ENCODE measurements at places on chromosomes 7 and 10. TPM values are rescaled to one million over a fixed set of nuclear protein-coding genes. Genes with fewer than 3 reads are reported as not detected.

DNA sequence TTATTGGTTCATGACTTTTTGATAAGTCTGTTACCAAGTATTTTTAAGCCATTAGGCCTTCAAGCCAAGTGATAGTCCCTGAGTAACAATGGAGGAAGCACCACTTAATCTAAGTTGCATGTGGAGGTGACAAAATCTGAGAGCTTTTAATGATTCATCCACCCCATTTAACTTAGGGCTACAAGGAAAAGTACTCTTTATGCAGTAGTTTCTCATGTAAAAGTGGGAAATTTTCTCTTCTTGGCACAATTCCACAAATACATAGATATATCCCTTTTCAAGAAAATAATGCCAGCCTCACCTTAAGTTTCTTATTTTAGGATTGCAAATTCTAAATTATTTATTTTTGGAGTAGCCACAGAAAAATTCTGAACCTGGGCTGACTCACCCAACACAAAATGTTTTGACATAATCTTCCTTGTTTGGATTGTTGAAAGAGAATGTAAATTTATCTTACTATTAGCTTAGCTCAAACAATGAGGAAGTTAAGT, 85.7 kb downstream of the SUGCT start:
- DNase-seq, result no peak

DNA sequence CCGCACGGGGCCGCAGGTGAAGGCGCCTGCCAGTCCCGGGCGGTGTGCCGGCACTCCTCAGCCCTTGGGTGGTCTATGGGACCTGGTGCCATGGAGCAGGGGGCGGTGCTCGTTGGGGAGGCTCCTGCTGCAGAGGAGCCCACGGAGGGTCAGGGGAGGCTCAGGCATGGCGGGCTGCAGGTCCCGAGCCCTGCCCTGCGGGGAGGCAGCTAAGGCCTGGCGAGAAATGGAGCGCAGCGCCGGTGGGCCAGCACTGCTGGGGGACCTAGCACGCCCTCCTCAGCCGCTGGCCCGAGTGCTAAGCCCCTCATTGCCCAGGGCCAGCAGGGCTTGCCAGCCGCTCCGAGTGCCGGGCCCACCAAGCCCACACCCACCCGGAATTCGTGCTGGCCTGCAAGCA, 18.9 kb downstream of the AKR1E2 start:
- no peak for DNase-seq

- no peak for DNase-seq
These were observed 358.1 kb downstream of the CRPPA start for GRCh38 chr7:16063221-16063620.

DNA sequence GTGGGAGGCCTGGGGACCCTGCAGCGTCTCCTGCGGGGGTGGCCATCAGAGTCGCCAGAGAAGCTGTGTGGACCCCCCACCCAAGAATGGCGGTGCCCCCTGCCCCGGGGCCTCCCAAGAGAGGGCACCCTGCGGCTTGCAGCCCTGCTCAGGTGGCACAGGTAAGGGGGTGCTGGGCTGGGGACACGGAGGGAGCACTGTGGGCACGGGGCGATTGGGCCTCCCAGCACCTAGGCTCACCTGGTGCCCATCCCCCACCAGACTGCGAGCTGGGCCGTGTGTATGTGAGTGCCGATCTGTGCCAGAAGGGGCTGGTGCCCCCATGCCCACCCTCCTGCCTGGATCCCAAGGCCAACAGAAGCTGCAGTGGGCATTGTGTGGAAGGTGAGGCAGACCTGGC, 29.6 kb upstream of the ZNF467 start:
- DNase-seq, result no peak

DNA sequence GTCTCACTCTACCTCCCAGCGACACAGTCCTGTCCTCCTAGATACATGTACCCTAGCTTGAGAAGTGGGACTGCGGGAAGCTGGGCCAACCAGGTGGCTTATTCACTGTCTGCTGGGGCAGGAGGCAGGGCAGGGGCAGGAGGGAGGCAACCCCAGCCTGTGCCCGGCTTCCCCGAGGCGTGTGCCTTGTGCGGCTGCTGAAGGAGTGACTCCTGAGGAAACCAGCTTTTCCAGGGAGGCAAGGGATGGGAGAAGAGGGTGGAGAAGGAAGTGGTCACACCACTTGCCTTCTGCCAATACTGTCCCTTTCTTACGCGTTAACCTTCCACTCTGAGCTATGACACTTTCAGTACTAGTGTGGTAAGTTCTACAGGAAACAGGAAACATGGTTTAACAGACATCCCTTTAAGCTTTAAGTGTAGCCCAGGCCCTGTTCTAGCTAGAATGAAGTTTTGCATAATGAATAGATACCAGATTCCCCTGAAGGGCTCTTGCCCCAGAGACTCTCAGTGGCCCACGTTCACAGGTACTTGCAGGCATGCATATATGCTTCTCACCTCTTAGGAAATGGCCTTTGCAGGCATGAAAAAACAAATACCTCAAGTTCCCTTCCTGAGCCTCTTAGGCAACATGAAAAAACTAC, 40.6 kb downstream of the SYPL1 start:
- no peak for DNase-seq

- no peak for DNase-seq
These were observed 125.1 kb downstream of the RAPGEF5 start for GRCh38 chr7:22231806-22232205.

- DNase-seq, result no peak
These were observed 438.7 kb upstream of the NRP1 start for GRCh38 chr10:33773253-33773573.

DNA sequence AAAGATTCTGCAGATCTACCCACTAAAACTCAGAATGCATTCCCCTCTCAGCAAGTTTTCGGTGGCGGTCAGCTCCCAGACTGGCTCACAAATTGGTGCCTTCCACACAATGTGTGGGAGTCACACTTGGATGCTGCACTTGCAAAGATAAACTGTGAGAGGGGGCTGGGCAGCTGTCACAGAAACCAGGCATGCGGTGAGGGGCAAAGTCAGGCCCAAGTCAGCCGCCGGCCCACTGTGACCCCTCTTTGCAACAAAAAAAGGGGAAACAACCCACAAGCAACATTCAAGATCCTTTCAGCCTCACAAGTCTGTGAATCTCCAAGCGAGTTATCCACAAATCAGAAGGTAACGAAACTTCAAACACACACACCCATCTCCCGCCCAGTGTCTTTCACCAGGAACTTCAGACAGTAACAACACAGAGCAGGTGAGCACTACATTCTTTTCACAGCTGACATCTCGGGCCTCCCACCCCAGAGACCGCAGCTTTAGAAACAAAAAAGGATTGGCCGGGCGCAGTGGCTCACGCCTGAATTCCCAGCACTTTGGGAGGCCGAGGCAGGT, 32.0 kb downstream of the SNX8 start:
- DNase-seq, result no peak

DNA sequence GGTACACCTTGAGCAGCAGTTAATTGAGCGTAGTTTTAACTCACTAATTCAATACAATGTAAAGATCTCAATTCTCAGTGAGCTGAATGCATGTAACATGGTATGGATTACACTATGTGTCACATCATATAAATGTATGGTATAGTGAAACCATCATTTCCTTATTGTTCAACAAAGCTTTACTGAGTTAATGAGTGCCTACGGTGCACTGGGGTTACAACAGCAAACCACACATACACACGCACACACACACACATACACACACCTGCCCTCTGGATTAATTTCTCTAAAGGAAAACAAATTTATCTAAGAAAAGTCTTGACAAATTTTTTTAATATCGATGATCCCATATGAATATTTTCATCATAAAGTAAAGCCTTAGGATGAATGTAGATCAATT, 369.1 kb downstream of the MALRD1 start:
- no peak for DNase-seq

- no peak for DNase-seq
These were observed 400.2 kb downstream of the PHTF2 start for GRCh38 chr7:78198756-78199155.

- DNase-seq, result no peak
These were observed 527.6 kb upstream of the SORCS1 start for GRCh38 chr10:107692072-107692471.

DNA sequence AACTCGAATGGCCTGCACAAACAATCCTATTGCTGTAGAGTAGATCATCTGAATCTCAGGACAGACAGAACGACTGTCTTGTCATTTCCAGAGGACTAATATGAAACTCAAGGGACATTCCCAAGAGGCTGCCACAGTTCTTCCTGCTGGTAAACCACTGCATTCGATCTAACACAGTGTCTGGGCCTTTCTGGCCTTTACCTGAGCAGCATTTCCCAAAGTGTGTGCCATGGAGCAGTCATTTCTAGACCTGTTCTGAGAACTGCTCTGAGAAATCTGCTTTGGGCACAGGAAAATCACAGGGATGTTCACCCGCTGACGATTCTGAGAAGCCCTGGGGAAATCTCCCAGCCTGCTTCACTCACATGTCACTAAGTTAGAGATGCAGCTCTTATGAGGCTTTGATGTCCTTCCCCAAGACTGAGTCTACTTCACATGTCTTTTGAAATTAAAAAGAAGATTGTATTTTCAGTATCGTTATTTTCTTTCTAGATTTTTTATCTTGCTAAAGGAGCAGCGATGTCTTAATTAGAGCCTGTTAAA, 18.4 kb downstream of the GPNMB start:
- no peak for DNase-seq

DNA sequence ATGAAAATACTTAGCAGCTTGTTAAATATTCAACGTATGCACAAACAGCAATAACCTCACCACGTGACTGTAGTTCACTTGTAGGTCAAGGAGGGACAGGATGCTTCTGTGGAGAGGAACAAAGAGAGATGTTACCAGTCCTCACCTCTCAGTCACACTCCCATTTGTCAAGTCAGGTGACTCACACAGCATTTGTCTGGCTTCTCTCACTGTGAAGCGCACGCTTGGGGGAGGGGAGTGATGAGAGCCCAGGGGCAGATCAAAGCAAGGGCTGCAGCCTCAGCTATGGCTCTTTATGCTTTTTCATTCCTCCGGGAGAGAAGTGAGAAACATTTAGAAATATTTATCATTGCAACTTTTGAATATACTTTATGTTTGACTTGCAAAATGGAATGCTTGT, 2.9 kb upstream of the RBM20 start:
- no peak for DNase-seq

DNA sequence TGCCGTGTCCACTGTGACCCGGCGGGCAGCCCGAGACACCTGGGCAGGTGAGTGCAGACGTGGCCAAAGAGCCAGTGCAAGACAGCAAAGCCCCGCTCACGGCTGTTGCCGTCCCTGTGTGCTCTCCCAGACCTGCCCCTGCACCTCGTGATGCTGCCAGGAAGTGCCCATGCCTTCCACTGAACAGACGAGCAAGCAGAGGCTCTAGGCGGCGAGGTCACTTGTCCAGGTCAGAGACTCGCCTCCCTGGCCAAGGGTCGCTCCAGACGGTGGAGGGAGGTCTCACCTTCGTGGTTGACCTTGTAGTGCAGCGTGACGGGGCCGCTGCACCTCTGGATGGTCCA, 78.2 kb upstream of the GNA12 start:
- no peak for DNase-seq

DNA sequence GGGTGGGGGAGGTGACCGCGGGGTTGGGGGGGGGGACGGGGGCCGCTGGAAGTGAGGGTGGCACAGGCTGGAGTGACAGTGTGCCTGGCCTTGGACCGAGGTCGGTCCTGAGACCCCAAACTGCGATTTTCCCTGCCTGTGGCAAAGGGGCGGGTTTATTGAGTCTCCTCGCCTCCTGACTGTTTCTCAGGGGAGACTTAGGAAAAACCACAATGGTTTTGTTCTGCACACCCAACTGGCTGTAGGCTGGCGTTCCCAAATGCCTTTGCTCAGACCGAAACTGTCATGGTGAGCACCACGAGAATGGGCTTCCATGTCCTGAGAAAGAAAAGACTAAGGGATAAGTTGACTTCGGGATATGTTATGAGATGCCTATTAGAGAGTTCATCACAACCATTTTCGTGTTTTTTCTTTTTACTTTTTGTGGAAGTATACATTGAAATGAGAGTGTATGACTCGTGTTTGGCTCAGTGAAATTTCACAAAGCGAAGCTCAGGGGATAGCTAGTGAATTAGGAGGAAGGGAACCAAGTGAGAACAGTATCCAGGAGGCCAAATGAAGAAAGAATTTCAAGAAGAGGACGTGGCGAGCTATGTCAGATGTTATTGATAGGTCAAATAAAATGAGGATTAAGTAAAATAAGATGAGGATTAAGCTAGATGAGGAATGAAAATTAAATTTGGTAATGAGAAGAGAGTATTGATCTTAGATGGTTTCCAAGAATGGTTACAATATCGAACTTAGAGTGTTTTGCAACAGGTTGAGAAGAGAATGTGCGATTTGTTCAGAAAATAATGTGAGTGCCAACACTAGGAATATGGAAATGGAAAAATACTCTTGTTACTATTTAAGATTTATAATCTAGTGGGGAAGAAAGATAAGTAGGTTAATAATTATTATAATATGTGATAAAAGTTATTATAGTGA, 918 bp downstream of the NET1 start:
- peak; percentile 13 for DNase-seq

- DNase-seq, result no peak
These were observed 55.4 kb upstream of the KIAA1217 start for GRCh38 chr10:24153537-24153936.

DNA sequence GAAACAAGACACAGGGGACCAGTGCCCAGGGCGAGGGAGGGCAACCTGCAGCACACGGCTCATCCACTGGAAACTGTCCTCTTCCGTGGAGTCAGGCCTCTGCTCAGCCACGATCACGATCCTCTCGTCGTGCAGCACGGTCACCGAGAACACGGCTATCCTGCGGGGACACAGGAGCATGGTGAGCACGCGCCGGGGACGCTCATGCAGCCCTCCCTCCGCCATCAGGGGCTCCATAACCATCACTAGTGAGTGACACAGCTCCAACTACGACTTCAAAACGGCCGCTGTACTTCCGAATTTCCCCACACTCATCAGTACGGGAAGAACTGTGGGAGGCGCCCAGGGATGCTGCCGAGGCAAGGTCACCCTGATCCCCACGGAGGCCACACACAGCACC, 227.9 kb downstream of the ZMYND11 start:
- DNase-seq, result no peak

GRCh38 chr7:87007038-87007437, 52.4 kb downstream of the ELAPOR2 start:
- no peak for DNase-seq

SPDYE8 gene
- polyA plus RNA-seq, result 0.33 TPM

CAV2 gene
- 23.3 TPM for polyA plus RNA-seq

NCF1 gene
- polyA plus RNA-seq, result 1.8 TPM

WDFY4 gene
- 1.9 TPM for polyA plus RNA-seq

NAT16 gene
- polyA plus RNA-seq, result not detected

HKDC1 gene
- 16.9 TPM for polyA plus RNA-seq

AGAP9 gene
- 3.8 TPM for polyA plus RNA-seq

WDR86 gene
- 21.1 TPM for polyA plus RNA-seq

MEST gene
- 779 TPM for polyA plus RNA-seq

CDHR1 gene
- 0.72 TPM for polyA plus RNA-seq

CALHM1 gene
- polyA plus RNA-seq, result 0.08 TPM

CDK13 gene
- 72.6 TPM for polyA plus RNA-seq
